ENCODE measurements at places on chromosomes 7 and 10. TPM values are rescaled to one million over a fixed set of nuclear protein-coding genes. Genes with fewer than 3 reads are reported as not detected.
A peak's percentile ranks its signal among the peaks of the same experiment; 100 is the strongest.

DNA sequence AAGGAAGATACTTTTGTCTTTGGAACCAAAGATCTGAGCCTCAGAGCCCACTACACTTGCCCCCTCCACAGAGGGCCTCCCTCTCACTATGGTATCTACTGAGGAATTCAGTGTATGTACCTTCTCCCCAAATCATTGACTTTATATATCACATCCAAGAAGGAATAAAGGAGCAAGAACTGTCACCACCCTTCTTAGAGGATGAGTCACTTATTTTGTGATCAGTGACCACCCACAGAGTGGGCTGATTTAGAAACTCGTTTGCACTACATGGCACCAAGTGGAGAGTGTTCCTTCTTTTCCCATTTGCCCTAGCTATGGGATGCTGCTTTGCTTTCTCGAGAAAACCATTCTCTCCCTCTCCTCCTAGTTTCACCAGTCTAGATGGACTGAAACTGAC, 5.7 kb downstream of the TMEM243 start:
- DNase-seq = no peak

- DNase-seq = no peak
These were observed 58.8 kb upstream of the AKR1E2 start for GRCh38 chr10:4767033-4767814.

GRCh38 chr7:76260171-76260703, 42.2 kb upstream of the HSPB1 start:
- DNase-seq = no peak

- no peak for DNase-seq
These were observed 10.1 kb downstream of the DENND10 start for GRCh38 chr10:119113751-119114732.

DNA sequence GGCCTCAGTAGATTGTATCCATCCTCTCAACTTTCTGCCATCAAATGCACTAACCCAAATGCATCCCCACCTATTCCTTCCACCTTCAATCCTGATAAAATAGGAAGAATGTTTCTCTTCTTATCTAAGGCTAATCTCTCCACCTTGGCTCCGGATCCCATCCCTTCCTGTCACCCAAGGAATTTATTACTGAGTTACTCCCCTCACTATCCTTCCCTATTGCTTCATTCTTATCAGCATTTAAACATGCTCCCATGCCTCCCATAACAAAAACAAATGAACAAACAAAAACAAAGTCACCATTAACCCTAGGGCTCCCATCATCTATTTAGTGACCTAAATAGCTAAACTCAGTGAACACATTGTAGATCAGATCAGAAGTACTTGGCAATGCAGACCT, 25.3 kb downstream of the AASS start:
- DNase-seq = no peak

- DNase-seq = no peak
These were observed 138.0 kb upstream of the YAE1 start for GRCh38 chr7:39428221-39428620.

DNA sequence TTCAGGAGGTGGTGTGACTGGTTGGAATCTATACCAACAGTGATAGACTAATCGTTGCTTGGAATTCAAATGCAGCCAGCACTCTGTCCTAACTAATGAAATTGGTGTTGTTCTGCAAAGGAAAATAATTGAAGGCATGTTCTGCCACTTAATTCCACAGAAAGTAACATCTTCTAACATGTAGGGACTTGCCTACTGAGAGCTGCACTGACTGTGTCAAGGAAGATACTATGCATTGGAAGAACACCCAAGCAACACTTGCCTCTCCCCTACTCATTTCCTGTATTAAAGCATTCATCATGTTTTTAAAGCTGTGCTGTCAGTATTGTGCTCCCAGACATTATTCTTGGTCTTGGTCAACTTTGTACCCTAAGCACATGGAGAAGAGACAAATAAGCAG, 2.7 kb upstream of the CYP3A7 start:
- DNase-seq = no peak

DNA sequence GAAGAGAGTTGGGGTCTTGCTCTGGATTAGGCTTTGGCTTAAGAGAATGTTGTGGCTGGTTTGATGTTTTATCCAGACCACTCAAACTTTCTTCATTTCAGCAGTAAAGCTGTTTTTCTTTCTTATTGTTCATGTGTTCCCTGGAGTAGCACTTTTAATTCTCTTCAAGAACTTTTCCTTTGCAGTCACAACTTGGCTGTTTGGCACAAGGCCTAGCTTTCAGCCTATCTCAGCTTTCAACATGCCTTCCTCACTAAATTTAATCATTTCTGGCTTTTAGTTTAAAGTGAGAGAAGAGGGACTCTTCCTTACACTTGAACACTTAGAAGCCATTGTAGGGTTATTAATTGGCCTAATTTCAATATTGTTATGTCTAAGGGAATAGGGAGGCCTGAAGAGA, 18.1 kb downstream of the CCDC126 start:
- DNase-seq = no peak

DNA sequence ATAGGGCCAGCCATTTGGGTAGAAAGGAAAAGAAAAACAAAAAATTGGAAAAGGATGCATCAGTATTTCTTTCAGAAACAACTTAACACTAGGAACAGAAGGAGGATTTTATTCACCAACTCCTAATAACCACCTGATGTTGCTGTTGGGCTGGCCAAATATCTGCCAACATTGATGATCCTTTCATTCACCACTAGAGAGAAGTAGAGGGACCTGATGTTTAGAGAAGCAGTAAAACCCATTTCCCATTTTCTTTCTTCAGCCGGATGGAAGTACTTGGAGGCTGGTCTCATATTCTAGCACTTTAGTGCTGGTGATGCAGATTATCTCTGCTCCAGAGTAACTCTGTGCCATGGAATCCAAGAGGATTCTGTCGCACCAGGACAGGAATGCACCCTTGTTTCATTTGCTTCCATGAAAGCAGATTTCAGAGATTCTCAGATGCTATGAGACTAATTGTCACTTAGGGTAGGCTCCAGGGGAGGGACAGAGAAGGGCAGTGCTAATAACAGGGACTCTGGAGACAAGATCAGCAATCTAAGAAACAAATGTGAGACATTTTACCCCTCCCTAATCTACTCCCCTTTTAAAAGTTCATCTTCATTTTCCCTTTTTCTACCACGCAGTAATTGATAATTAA, 3.1 kb downstream of the KLLN start:
- DNase-seq = no peak

DNA sequence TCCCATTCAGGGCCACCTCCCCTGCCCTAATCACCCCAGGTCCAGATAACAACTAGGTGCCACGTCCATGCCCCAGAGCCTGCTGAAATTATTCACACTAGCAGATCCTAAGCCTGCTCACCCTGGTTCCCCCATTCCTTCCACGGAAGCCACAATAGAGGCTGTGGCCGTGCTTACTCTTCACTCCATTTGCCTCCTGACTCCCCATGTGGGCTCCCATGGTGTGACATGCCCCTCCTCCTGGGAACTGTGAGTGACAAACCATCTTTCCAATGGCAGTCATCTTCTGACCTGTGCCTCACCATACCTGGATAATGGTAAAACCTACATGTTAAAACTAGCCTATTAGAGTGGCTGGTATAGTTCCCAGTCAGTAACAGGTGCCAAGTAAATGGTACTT, 216.2 kb upstream of the PRKCQ start:
- peak; percentile 53 for DNase-seq

- DNase-seq = no peak
These were observed 158.1 kb upstream of the KMT2E start for GRCh38 chr7:104855861-104856260.

DNA sequence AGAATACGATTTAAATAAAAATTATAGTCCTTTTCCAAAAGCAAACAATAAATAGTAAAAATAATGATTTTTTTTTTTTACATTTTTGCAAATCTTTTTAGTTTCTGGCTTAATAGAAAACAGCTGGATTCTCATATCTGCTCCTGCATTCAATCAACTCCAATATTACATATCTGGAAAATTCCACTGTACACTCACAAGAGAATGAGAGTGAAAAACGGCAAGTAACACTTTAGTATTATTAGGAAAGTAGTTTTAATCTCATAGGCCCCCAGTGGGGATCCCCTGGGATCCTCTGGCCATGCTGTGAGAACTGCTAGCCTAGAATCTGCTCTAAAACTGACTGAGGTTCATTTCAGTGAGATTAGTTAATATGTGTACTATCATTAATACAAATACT, 128.6 kb upstream of the LRRN3 start:
- no peak for DNase-seq

DNA sequence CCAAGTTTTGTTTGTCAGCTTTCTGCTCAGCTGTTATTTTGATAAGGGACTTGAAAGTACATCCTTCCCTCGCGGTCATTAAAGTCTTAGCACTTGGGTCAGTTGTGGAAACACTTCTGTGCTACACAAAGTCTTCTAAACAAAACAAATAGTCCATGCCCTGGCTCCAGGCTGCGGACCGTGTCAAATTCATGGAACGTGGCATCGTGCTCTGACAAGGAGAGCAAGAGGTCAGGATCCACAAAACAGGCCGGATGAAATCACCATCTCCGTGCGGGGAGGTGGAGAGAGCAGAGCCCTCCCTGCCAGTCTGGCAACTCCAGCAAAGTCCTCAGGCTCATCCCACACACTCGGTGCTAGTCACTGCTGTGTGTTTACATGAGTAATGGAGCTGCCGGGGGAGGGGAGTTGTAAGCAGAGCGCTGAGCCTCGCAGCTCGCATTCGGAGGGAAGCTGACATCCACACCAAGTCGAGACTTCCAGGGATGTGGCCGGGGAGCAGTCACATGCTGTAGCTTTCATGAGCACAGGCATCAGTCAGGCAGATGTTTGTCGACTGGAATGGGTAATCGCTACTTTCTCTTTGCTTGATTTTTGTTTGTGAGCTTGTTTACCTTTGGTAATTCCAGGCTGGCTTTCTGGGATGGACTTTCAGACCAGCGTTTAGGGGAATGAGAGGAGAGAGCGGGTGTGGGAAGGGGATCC, 147.6 kb downstream of the ARID5B start:
- DNase-seq = peak; percentile 98

DNA sequence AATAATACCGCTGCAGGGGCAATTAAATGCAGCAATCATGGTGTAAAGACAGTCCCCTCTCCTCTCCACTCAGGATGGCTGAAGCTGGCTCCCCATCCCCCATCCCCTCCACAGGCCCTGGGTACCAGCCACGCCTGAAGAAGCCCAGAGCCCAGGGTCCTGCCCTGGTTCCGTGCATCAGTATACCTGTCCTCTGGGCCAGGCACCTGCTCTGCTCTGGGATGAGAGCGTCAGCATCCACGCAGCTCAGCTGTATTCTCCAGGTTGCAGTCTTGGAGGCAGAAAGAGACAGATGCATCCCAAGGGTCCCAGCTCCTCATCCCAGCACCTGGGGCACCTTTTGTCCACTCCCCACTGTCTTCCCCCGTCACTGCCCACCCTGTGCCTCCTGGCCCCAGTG, 233.8 kb downstream of the TCERG1L start:
- no peak for DNase-seq

GRCh38 chr10:127182161-127182560, 14.2 kb downstream of the INSYN2A start:
- no peak for DNase-seq

- no peak for DNase-seq
These were observed 33.3 kb upstream of the FXYD4 start for GRCh38 chr10:43338117-43338516.

- DNase-seq = no peak
These were observed 5.7 kb upstream of the GSTK1 start for GRCh38 chr7:143257501-143257900.

Gene OLAH
- 2.6 TPM for total RNA-seq

Gene FGFBP3
- total RNA-seq = 1.0 TPM

Gene CALCR
- total RNA-seq = not detected

Gene PODXL
- total RNA-seq = 33.4 TPM

Gene AGR2
- not detected for total RNA-seq

Gene TBXAS1
- total RNA-seq = 9.8 TPM

Gene PRF1
- total RNA-seq = 1.2 TPM

Gene TFPI2
- total RNA-seq = 2.3 TPM

Gene ZNF33A
- 24.9 TPM for total RNA-seq

Gene GRID2IP
- not detected for total RNA-seq

Gene FAM180A
- total RNA-seq = 2.1 TPM

Gene SPDYE9
- not detected for total RNA-seq

Gene PAX2
- not detected for total RNA-seq

Gene AKR1D1
- not detected for total RNA-seq

All from esophagus muscularis mucosa (tissue), 4 donors.